ENCODE measurements at places on chromosomes 5 and 9. TPM values are rescaled to one million over a fixed set of nuclear protein-coding genes. Genes with fewer than 3 reads are reported as not detected.

DNA sequence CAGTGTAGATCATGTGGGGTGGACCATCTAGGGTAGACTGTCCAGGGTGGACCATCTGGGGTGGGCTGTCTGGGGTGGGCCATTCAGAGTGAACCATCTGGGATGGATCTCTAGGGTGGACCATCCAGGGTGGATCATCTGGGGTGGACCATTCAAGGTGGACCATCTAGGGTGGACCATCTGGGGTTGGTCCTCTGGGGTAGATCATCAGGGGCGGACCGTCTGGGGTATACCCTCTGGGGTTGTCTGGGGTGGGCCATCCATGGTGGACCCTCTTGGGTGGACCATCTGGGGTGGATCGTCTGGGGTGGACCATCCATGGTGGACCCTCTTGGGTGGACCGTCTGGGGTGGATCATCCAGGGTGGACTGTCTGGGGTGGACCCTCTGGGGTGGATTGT, 64.3 kb downstream of the KCNT1 start:
- H3K4me1 ChIP-seq, result no peaks in the 10 kb centered on the region
- no peaks in the 10 kb centered on the region for H3K36me3 ChIP-seq
- no peak overlapping the region for H3K27ac ChIP-seq
- no peak overlapping the region for H3K4me3 ChIP-seq
- H3K27me3 ChIP-seq, result no peaks in the 10 kb centered on the region
- no peak for DNase-seq

DNA sequence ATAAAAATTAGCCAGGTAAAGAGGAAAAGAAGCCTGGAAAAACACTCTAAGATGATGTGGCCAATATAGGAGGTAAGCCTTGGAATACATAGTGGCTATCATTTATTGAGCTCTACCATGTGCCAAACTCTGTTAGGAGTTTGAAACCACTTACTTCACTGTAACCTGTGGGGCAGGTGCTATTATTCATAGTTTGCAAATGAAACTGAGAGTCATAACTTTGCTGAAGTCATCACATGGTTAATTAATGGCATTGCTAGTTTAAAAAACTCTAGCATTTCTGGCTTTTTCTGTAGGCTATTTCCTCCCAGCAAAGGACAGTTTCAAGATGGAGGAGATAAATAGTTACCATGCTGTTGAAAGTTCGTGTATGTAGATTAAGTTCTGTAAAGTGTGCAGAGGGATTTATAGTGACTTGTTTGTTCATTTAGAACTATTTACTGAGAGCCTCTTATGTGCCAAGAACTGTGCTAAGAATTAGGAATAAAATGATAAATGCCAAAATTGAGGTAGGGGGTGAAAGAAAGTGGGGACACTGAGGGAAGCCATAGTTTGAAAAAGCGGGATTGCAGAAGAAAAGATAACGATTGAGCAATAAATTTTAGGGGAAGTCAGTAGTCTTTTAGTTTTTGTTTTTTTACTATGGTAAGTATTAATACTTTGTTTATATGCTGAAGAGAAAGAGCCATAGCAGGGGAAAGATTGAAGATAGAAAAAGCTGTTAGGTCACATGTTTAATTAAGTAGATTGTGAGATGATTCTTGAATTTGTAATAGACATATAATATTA, 57.2 kb downstream of the WDR70 start:
- no peaks in the 10 kb centered on the region for H3K36me3 ChIP-seq
- no peaks in the 10 kb centered on the region for H3K27me3 ChIP-seq
- no peak overlapping the region for H3K4me3 ChIP-seq
- DNase-seq, result no peak
- H3K4me1 ChIP-seq, result peaks cover 30% of the 10 kb centered on the region

Gene TMC1
- not detected for total RNA-seq

DNA sequence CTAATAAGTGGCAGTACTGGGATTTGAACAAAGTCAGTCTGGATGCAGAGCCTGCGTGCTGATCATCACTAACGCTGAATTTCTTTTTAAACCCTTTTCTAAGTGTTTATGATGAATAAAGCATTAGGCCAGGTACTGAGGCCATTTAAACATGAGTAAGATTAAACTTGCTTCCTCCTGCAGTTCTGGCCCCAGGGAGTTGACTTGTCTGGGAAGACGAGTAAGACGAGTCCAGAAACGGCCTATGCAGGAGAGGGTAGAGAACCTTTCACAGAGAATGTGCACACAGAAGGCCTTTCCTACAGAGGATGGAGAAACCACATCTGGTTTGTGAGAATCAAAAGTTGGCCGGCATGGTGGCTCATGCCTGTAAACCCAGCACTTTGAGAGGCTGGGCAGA, 42.9 kb downstream of the SPRY4 start:
- no peaks in the 10 kb centered on the region for H3K27me3 ChIP-seq
- no peaks in the 10 kb centered on the region for H3K4me1 ChIP-seq
- DNase-seq, result no peak

DNA sequence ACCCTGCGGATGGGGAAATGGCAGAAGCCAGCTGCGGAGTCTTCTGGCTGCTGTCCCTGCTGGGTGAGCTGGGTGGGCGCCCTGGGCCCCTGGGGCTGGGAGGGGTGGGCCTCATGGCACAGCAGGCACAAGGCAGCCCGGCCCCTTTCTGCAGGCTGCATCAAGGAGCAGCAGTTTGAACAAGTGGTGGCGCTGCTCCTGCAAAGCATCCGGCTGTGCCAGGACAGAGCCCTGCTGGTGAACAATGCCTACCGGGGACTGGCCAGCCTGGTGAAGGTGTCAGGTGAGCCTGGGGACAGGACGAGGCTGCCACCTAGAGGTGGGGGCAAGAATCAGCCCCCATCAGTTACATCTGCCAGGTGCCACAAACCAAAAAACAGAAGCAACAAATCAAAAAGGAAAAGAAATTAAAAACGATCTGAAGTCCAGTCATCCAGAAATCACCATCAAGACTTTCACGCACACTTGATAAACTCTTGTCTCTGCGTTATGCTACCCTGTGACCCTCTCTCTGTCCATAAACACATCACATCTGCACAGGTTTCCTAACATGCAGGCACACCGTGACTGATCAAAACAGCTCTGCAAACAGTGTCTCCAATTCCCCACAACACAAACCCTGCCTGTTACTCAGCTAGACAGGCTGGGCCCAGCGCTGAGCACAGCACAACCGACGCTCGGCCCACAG, 13.9 kb downstream of the REXO4 start:
- DNase-seq, result peak; percentile 33
- no peak overlapping the region for H3K27ac ChIP-seq
- no peaks in the 10 kb centered on the region for H3K27me3 ChIP-seq
- H3K4me1 ChIP-seq, result peaks cover 12% of the 10 kb centered on the region
- H3K4me3 ChIP-seq, result no peak overlapping the region

DNA sequence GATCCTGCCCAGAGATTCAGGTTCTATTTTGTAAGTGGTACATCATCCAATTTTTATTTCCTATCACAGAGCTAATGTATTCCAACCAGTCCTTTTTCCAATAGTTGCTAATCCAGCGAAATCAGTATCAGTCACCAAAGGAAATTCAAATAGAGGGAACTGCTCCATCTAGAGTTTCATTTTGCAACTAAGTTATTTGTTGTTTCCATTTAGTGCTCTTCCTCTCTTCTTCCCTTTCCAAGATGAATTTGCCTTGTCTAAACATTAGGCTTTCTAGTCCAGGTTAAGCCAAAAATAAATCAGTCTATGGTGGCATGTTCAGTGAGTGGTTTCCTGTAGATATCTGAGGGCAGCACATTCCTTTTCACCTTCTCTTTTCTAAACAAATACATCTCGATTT, 79.8 kb upstream of the SPATA31D4 start:
- peaks cover 6% of the 10 kb centered on the region for H3K4me1 ChIP-seq
- H3K27me3 ChIP-seq, result no peaks in the 10 kb centered on the region
- H3K27ac ChIP-seq, result no peak overlapping the region

GRCh38 chr5:32627219-32627870, 42.0 kb downstream of the SUB1 start:
- no peak overlapping the region for H3K27ac ChIP-seq
- peaks cover 10% of the 10 kb centered on the region for H3K4me1 ChIP-seq
- peak; percentile 42 for DNase-seq
- H3K27me3 ChIP-seq, result no peaks in the 10 kb centered on the region
- no peaks in the 10 kb centered on the region for H3K36me3 ChIP-seq

DNA sequence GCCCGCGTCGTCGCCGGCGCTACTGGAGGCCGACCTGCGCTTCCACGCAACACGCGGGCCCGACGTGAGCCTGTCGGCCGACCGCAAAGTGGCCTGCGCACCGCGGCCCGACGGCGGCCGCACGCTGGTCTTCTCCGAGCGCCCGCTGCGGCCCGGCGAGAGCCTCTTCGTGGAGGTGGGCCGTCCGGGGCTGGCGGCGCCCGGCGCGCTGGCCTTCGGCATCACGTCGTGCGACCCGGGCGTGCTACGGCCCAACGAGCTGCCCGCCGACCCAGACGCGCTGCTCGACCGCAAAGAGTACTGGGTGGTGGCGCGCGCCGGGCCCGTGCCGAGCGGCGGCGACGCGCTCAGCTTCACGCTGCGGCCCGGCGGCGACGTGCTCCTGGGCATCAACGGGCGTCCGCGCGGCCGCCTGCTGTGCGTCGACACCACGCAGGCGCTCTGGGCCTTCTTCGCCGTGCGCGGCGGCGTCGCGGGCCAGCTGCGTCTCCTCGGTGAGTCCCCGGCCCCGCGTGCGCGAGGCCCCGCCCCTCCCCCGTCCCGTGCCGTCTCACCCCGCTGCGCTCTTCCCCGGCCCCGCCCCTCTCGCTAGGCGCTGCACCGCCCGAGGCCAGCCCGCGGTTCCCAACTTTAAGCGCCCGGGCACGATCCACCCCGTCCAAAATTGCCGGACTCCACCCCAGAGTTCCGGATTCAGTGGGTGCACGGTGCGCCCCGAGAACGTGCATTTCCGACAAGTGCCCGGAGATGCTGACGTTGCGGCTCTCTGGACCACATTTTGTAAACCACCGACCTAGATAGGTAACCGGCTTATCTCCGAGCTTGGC, 42.8 kb downstream of the NEURL1B start:
- H3K27ac ChIP-seq, result no peak overlapping the region
- H3K4me1 ChIP-seq, result no peaks in the 10 kb centered on the region
- no peaks in the 10 kb centered on the region for H3K36me3 ChIP-seq
- no peak for DNase-seq
- H3K4me3 ChIP-seq, result no peak overlapping the region
- no peaks in the 10 kb centered on the region for H3K27me3 ChIP-seq

DNA sequence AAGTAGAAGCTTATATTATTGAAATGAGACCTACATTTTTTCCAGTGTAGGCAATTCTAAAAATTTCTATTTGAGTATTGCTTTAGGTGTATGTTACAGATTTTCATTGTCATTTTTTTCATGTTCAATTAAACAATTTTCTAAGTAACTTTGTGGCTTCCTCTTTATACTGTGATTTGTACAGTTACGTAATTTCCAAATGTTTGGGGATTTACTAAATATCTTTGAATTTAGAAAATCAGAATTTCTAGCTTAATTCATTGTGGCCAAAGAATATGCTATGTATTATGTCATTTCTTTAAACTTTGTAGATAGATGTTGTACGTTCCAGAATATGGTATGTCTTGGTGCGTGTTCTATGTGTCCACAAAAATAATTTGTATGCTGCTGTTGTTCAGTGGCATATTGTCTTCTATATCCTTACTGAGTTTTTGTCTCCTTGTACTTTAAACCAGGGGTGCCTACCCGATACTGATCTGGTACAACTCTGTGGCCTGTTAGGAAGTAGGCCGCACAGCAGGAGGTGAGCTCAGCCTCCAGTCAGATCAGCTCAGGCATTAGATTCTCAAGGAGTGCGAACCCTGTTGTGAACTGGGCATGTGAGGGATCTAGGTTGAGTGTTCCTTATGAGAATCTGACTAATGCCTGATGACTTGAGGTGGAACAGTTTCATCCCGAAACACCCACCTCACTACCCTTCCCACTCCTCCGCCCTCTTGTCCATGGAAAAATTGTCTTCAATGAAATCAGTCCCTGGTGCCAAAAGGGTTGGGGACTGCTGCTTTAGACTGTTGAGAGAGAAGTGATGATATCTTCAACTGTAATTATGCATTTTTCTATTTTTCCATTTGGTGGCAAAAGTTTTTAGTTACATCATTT, 63.5 kb downstream of the UBE2R2 start:
- H3K27ac ChIP-seq, result no peak overlapping the region
- no peak for DNase-seq

GRCh38 chr5:172666251-172666650, 25.2 kb downstream of the NEURL1B start:
- no peaks in the 10 kb centered on the region for H3K36me3 ChIP-seq
- no peaks in the 10 kb centered on the region for H3K27me3 ChIP-seq
- no peaks in the 10 kb centered on the region for H3K4me1 ChIP-seq
- H3K27ac ChIP-seq, result no peak overlapping the region

Gene AIF1L
- total RNA-seq, result not detected

Gene CCL21
- total RNA-seq, result not detected
